NB4 (cell line): ENCODE measurements at places on chromosomes 3 and 15.

- no peak for DNase-seq
These were observed 106.5 kb upstream of the PROK2 start for GRCh38 chr3:71891483-71891882.

GRCh38 chr3:128523591-128523990, 30.6 kb upstream of the GATA2 start:
- DNase-seq = peak; percentile 97

GRCh38 chr3:172275586-172275985, 172.7 kb downstream of the GHSR start:
- DNase-seq = no peak

DNA sequence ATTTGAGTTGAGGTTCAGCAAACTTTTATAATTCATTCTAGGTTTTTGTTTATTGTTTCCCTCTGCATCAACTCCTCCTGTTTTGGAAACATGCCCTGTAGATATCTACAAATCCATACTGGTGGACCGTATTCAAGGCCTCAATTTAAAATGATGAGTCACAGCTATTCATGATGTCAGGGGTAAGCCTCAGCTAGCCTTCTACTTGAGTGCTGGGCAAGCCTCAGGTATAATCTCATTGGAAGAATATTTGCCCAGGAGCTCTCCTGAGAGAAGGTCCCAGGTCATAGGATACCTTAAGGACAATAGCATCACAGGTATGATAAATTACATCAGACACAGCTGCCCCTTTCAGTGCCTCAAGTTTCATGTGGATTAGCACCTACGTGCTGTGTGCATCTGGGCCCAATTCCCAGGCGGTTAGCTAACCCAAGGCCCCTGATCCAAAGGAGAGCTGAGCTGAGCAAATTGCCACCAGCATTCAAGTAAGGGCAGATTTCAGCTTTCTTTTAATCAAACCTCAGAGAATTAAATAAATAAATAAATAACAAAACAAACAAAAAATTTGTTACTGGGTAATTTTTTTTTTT, 87.5 kb downstream of the KCNMB2 start:
- no peak for DNase-seq

DNA sequence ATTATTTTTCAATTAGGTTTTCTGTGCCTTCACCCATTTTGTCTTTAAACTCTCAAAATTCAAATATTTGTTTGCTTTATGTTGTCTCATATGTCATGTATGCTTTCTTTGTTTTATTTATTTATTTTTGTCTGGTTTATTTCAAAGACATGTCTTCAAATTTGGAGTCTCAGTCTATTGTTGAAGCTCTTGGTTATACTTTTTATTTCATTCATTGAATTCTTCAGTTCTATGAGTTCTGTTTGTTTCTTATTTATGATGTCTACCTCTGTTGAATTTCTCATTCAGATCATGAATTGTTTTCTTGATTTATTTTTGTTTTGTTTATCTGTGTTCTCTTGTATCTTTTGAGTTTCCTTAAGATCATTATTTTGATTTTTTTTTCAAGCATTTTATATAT, 55.6 kb downstream of the AP4E1 start:
- no peak for DNase-seq

DNA sequence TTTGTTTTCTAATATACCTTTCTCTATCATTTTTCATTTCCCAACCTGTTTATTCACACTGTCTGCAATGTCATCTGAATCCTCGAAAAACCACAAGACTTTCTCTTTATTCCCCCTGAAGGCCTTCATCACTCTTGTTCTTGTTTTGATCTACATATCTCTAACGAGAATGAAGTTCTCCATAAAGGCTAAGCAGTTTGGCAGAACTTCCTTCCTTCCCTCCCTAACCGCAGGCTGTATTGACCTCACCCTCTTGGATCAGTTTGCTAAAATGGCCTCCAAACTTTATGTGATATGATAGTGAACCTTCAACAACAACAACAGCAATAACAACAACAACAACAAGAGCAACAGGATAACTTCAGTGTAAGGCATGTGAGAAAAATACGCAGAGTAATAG, 392.8 kb downstream of the TIGIT start:
- DNase-seq = peak; percentile 3

DNA sequence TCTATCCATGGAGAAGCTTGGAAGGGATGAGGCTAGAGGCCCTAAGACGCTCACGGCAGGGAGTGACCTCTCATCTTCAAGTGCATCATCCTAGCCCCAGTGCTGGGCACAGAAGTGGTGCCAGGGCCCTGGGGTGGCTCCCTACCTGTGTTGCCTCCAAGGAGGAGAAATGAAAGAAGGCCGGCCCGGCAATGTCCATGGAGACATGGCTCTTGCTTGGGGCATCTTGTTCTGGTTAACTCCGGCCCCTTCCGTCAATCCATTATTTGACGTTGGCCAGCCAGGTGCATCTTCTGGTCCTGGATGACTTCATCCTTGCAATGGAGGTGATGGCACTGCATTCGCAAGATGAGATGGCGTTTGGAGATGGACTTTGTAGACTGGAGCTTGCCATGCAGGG, 83.2 kb upstream of the ALDH1L1 start:
- no peak for DNase-seq

GRCh38 chr15:61157933-61158332, 71.2 kb downstream of the RORA start:
- DNase-seq = no peak

GRCh38 chr3:180421221-180421620, 180.7 kb upstream of the TTC14 start:
- DNase-seq = peak; percentile 20

DNA sequence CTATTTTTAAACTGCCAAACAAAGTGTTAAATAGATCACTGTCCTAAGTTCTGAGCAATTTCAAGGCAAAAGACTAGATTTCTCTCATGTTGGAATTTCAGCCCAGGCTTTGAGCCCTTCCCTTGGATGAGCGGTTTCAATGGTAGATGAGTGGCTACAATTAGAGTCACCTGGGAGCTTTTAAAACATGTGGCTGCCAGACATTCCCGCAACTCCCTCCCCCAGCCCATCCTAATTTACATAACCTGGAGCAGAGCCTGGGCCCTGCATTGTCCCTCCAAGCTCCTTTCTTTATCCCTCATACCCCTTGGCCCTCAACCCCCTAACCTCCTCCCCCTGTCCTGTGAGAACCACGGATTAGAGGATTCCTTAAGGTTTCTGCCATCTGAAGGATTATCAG, 357.5 kb upstream of the UMPS start:
- no peak for DNase-seq

GRCh38 chr3:185270262-185270955, 16.6 kb upstream of the EHHADH start:
- peak; percentile 65 for DNase-seq

DNA sequence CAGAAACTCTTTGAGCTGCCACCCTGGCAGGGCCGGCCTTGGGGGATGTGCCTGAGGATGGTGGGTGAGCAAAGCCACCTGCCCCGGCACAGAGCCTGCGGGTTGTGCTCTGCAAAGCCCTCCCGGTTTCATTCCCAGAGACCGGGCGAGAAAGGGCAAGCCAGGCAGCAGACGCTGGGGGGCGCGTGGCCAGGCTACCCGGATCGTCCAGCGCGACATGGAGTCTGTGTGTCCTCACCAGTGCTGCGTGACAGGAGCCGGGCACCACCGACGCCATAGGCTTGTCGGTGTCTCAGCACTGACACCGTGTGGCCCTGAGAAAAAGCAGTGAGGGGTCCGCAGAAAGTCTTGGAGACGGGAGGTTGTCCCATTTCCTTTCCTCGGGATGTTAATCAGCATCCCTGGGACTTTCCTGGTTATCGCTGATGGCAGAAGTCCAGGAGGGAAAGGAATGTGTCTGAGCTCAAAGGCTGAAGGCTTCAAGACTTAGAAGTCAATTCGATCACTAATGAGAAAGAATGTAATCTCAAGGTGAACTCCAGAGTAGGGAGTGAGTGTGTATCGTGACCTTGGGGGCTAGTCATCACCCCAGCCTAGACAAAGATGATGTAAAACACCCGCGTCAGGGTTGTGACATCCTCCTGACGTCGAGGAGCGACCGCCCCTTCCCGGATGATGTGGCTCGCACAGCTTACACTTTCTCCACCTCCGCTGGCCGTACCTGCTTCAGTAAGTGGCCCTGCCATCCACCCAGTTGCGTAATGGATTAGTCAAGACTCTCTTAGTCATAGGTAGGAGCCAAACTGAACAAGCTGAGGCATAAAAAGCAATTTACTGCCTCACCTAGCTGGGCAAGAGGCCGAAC, 36.3 kb upstream of the PLA2G4E start:
- peak; percentile 86 for DNase-seq

DNA sequence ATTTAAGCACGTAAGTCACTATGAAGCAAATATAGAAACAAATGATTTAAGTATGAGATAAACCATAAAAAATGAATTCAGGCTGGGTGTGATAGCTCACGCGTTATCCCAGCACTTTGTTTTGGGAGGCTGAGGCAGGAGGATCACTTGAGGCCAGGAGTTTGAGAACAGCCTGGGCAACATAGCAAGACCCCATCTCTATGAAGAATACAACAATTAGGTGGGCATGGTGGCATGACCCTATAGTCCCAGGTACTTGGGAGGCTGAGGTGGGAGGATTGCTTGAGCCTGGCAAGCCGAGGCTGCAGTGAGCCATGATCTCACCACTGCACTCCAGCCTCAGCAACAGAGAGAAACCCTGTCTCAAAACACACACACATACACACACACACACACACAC, 34.2 kb downstream of the TMCC1 start:
- DNase-seq = no peak

GRCh38 chr3:146037697-146038096, 123.3 kb downstream of the PLOD2 start:
- DNase-seq = no peak

GRCh38 chr3:18512007-18512406, 86.9 kb upstream of the SATB1 start:
- peak; percentile 68 for DNase-seq

- DNase-seq = no peak
These were observed 6.0 kb downstream of the TIPARP start for GRCh38 chr3:156680243-156680914.

DNA sequence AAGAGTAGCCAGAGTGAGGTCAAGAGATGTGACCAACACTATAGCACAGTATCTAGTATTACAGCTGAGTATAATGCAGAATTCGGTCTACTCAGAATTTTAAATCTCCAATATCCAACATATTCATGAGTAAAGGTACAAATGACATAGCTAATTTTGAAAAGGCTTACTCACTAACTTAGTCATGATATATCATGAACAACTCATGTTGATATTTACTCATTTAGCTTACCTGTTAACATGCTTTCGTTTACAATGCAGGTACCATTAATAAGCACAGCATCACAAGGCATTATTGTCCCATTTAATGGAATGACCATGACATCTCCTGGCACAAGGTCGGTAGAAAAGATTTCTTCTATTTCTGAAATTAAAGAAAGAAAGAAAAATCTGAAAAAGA, 36.9 kb downstream of the ATP13A3 start:
- no peak for DNase-seq

DNA sequence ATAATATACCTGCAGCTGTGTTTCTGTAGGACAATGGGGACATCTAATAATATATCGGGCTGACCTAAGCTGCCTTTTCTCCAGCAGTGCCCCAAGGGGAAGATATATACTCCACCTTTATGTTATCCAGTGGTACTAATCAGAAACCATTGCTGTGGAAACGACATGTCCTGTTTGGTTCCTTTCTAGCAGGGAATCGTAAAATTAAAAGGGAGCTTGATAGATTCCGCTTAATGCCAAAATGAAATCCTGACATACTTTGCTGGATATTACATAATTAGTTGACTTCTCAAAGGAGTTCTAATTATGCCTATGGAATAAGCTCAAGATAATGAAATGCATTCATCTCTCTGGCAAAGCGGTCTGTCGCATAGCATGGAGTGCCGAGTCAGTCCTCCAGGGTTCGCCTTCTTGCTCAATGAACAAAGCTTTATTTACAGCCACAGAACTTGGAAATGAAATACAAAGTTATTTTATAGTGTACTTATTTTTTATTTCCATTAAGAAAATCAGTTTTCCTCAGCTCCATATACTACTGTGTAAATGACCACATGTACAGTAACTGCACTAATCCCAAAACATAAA, 262.8 kb downstream of the LRTM1 start:
- DNase-seq = no peak

DNA sequence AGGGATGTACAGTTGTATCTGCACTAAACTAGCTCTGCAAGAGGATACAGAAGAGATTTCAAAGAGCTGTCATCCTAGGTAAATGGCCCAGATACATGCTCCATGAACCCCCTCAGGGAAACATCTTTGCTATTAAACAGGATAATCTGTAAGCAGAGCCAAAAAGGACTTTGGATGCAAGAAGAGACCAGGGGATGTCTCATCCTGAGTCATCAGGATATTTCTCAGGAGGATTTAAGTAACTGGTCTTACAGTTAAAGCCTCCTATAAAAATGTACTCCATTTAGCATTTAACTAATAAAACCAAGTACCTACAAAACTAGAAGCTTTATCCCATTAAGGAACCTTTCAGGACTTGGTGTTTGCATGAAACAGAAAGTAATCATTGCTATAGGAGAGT, 48.2 kb upstream of the PHLDB2 start:
- DNase-seq = no peak

DNA sequence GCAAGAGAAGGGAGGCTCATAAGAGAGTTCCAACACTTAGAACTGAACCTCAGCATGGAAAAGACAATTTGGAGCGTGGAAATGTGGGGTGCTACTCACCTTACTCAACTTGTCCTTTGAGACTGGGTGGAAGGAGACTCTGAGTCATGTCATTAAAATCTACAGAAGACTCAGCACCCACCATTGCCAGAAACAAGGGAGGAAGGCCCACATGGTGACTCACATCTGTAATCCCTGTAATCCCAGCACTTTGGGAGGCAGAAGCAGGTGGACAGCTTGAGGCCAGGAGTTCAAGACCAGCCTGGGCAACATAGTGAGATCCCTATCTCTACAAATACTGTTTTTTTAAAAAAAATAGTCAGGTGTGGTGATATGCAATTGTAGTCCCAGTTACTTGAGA, 161.9 kb upstream of the UBE3A start:
- DNase-seq = no peak

- DNase-seq = no peak
These were observed 15.0 kb downstream of the TIGIT start for GRCh38 chr3:114308830-114309229.

- no peak for DNase-seq
These were observed 17.0 kb upstream of the NEO1 start for GRCh38 chr15:73035221-73035620.

- DNase-seq = no peak
These were observed 843.6 kb upstream of the NECTIN3 start for GRCh38 chr3:110227991-110228390.

DNA sequence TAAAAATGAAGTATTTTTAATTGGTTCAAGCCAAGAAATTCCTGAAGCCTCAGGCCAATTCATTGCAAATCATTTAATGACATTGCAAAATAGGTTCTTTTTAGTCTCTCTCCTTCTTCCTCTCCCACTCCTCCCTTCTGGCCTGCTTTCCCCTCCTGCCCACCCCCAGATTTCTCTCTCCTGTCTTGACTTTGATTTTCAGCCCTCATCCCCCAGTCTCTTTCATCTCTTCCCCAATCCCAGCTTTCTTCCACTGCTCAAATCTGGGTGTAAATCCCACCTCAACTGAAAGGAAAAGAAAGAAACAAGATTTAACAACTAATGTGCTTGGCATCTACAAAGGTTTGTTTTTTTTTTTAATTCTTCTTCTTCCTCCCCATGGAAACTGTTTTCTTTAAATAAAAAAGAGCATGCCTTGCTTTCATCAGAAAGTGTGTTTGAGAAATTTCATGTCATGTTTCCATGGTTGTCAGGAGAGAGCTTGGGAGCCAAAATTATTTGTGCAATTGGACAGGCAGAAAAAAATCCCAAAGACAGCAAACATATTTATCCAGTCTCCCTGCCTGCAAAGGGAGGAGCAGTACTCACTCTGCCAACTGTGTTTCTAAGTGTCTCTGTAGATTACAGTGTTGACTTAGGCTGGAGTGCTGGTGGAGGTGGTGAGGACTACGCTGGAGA, 50.4 kb downstream of the BOC start:
- DNase-seq = no peak
